ENCODE measurements at places on chromosomes 5 and 9.

- no peak for DNase-seq
Measured at GRCh38 chr9:76618762-76619161, 145.5 kb upstream of the PCA3 start.

DNA sequence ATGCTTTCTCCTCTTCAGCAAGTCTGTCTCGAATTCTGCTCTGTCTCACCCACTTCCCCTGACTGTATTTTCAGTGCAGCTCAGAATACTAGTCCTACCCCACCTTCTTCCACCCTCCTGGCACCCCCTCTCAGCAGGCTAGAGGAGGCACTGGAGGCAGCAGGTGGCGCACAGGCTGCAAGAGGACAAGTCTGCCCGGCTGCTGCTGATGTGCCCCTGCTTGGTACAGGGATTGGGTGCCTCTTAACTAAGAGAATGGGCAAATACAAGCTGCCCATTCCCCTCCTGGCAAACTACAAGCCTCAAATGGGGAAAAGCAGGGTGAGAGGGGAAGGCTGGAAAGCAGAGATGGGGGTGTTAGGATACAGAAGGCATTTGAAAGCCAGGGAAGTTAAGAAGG lies 5.1 kb downstream of the TLN1 start:
- DNase-seq = peak; percentile 36

- no peak for DNase-seq
Measured at GRCh38 chr5:136676685-136677084, 311.3 kb upstream of the TRPC7 start.

DNA sequence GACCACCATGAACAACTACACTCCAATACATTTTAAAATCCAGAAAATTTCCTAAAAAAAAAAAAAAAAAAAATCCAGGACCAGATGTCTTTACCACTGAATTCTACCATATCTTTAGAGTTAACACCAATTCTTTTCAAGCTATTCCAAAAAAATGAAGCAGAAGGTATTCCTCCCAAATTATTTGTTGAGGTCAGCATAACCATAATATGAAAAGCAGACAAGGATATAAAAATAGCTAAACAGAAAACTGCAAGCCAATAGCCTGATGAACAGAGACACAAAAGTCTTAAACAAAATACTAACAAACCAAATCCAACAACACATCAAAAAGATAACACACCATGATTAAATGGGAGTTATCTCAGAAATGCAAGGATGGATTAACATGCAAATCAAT lies 695.4 kb downstream of the PTPRD start:
- DNase-seq = no peak

DNA sequence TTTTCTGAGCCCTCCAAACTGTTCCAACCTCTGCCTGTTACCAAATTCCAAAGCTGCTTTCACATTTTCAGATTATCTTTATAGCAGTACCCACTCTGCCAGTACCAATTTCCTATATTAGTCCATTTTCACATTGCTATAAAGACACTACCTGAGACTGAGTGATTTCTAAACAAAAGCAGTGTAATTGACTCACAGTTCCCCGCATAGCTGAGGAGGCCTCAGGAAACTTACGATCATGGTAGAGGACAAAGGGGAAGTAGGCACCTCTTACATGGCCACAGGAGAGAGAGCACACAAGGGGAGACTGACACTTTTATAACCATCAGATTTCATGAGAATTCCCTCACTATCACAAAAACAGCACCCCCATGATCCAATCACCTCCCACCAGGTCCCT lies 105.0 kb downstream of the DTWD2 start:
- no peak for DNase-seq

DNA sequence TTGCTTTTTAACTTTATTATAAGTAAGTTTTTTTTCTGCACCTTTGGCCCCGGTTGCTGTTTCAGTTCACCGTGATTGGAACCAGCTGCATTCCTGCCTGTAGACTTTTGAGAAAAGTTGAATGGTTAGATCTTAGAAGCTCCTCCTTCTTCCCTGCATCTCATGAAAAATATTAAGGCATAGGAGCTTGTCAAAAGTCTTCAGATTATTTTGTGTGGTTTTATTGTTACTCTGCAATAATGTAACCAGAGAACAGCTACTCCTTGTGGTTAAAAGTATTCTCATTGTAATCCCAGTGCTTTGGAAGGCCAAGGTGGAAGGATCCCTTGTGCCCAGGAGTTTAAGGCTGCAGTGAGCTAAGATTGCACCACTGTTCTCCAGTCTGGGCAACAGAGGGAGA lies 3.3 kb upstream of the SLC2A8 start:
- no peak for DNase-seq

DNA sequence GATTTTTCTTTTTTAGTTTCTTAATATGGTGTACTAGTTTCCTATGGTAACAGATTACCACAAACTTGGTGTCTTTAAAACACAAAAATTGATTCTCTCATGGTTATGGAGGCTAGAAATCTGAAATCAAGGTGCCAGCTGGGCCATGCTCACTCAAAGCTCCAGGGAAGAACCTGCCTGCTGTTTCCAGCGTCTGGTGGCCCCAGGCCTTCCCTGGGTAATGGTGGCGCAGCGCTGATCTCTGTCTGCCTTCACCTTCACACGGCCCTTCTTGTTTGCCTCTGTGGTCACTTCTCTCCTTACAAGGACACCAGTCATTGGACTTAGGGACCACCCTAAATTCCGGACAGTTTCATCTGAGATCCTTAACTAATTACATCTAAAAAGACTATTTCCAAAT lies 70.5 kb upstream of the GFPT2 start:
- DNase-seq = no peak

- no peak for DNase-seq
Measured at GRCh38 chr5:112339761-112340160, 79.3 kb downstream of the EPB41L4A start.

DNA sequence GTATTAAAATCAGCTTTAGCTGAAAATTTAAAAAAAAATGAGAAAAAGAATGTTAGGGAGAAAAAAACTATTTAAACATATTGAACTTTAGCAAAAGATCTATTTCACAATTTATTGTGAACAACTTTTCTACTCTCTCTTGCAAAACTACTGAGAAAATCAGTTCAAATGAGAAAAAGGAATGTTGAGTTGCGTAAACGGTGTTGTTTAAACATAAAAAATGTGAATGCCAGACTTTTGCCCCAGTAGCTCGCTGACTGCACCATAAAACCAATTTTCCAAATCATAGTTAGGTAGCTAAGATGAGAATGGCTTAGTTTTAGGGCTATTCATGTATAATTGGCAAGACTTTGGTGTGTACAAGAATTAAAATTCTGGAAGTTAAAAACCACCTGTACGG lies 13.4 kb upstream of the RAD23B start:
- no peak for DNase-seq

DNA sequence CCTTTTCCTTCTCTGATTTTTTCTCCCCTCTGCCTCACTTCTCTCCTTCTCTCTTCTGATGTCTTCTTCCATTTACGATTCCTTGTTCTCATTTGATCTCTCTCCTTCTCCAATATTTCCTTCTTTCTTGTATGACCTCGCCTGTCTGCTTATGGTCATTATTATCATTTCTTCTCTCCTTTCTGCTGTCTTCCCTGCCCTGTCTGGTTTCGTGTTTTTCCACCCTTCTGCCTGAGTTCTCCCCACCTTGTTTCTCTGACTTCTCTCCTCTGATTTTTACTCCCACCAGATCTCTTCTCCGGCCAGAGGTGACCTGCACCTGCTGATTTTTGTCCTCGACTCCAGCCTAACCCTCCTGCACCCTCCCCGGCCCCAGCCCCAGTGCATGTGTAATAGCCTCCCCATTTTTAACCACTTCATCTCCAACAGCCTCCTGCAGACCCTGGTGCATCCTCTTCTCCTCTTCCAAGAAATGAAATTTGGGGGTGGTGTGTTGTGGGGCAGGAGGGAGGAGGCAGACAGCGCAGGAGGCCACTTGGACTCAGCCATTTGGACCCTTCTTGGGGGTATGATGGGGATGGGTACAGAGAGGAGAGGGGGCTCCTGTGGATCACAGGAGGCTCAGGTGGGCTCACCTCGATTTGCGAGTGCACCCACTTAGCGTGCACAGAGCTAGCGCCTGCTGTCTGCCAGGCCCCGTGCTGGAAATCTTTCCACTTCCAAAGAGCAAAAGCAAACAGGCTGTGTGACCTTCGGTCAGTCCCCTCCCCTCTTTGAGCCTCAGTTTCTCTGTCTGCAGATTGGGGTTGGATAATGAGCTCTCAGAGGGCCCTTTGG lies 32.5 kb downstream of the GSN start:
- DNase-seq = no peak

GRCh38 chr9:91889161-91889911 lies 60.7 kb downstream of the ROR2 start:
- DNase-seq = no peak

GRCh38 chr9:98378794-98379193 lies 123.3 kb upstream of the TBC1D2 start:
- DNase-seq = no peak

DNA sequence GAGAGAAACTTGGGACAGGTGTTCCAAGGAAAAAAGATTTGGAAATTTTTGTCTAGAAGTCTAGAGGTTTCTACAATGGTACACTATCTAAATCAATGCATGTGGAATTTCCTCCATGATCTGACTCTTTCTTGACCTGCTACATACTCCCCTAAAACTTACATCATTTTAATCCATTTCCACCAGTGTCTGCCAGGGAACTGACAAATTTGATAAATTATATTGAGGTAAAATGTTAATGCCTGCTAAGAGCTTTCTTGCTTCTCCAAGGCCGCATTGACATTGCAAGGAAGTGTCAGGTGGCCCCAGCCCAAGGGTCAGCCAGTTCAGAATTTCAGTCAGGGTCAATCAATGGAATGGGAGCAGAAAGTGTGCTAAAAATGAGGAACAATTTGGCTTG lies 163.4 kb upstream of the FBXL17 start:
- DNase-seq = no peak

- no peak for DNase-seq
Measured at GRCh38 chr9:17802249-17802857, 223.5 kb downstream of the SH3GL2 start.

- no peak for DNase-seq
Measured at GRCh38 chr9:124001866-124002525, 9.6 kb upstream of the LHX2 start.

- DNase-seq = no peak
Measured at GRCh38 chr5:111983459-111983858, 226.5 kb upstream of the NREP start.

- no peak for DNase-seq
Measured at GRCh38 chr9:4667681-4668080, 1.4 kb upstream of the SPATA6L start.
